EH (cell line): ENCODE measurements at places on chromosomes 5 and 9.

DNA sequence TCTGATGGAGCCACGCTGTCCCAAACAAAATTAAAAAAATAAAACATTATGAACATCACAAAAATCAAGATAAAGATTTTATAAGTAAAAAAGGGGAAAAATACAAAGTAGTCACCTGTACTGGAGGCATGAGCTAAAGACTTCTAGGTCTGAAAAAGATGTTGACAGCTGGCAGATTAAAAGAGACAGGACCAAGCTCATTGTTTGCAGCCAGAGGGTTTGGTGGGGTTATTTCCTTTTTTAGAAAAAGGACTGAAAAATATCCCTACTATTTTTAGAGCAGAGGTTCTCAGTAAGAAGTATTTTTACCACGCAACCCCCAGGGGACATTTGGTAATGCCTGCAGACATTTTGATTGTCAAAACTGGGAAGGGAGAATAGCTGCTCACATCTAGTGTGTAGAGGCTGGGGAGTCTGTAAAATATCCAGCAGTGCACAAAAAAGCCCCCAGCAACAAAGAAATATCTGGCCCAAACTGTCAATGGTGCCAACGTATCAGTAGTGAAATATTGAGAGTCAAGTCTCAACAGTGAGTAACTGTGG, 353.4 kb downstream of the TLE1 start:
- DNase-seq, result no peak

- peak; percentile 93 for DNase-seq
Observed at GRCh38 chr5:96509721-96510350, 76.8 kb upstream of the PCSK1 start.

DNA sequence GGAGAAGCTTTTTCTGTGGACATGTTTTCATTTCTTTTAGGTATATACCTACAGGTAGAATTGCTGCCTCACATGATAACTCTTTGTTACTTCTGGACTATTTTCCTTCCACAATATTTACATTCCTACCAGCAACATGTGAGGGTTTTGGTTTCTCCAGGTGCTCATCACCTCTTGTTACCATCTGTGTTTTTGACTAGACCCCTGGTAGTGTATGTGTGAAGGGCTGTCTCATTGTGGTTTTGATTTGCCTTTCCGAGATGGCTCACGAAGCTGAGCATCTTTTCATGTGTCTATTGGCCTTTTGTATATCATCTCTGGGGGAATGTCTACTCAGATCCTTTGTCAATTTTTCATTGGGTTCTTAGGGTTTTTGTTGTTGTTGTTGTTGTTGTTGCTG, 17.2 kb upstream of the RANBP17 start:
- DNase-seq, result no peak

- DNase-seq, result no peak
Observed at GRCh38 chr9:135281791-135282737, 194.6 kb downstream of the OLFM1 start.

- DNase-seq, result no peak
Observed at GRCh38 chr9:135330307-135330631, 149.3 kb upstream of the PPP1R26 start.

DNA sequence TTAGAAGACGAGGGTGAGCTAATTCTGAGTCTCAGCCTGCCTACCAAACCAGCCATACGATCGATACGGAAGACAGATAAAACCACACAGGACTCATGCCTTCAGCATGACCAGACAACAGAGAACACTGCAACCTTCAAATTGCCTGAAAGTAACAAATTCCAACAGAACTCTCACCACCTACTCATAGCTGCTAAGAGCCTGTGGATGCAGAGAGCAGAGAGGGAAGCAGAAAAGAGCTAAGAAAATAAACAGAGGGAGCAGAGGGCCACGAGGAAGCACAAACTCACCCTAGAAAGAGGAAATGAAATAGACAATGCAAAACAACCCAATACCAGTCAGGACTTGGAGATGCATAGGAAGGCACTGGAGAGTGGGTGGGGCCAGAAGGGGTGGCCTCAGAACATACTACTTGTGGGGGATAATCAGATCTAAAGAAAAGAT, 86.7 kb upstream of the TAS2R1 start:
- DNase-seq, result peak; percentile 91

- no peak for DNase-seq
Observed at GRCh38 chr9:76629205-76629990, 134.8 kb upstream of the PCA3 start.

DNA sequence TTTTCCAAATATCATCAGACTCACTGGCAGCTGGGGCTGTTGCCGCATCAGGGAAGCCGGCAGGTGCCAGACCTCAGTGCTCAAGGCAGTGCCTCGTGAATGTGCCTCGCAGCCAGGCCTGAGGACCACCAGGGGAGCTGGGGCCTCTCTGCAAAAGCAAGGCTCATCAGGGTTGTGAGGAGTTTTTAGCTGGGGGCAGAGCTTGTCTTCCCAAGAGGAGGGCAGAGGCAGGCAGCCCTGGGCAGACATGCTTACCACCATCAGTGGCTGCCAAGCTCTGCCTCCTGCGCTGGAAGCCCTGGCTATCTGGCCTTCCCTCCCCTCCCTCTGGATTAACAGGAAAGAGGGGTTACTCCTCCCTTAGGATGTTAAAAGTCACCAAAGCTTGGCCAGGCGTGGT, 8.8 kb upstream of the TBC1D9B start:
- DNase-seq, result no peak

DNA sequence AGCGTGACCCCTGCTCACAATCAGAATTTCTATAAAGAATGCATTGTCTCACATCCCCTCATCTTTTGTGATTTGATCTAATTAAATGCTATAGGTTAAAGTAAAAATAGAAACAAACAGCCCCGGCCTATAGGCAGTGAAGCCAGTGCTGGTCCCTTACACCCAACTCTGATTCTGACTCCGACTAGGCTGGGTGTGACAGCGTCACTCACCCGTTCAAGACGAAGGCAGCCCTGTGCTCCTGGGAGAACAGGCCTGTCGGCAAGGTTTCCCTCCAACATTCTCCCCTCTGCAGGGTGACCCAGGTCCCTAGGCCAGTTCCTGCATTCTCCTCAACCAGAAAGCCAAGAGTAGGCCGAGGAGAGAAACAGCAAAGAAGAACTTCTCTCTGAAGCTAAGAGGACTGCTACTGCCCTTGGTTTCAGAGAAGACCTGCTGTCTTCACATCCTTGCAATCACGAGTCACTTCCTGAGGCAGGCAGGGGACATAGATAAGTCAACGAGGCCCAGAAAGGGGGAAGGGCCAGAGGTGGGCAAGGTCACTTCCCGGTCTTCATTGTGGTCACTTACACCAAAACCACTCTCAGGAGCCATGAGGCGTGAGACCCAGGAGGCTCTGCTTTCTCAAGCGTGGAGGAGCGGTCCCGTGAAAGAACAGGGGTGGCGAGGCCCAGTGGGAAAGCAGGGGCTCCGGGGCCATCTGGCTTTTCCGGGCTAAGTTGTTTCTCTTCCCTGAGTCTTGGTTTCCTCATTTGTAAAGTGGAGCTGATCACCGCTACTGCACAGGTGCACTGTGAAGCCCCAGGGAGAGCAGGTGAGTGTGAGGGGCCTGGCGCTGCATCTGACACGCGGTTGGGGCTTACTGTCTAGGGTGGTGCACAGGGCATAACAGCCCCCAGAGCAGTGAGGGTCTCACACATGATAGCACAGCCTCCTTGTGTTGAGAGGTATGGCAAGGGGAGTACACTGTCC, 200.8 kb downstream of the CRB2 start:
- peak; percentile 48 for DNase-seq

DNA sequence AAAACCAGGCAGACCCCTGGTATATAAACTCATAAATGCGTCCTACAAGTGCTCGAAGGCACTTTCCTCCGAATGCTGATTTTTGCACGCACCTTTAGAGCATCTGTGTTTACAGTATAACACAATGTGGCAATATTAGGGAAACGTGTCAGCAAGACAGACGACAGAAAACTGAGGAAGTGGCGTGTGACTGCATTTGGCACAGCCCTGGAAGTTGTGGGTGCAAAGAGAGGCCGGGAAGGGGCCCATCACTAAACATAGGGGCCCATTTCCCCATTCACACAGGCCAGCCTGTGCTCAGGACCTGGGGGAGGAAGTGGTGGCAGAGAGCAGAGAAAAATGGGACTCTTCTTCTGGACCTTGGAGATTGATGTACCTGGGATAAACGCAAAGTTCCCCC, 48.2 kb downstream of the RASGEF1C start:
- DNase-seq, result no peak

- DNase-seq, result no peak
Observed at GRCh38 chr9:133641396-133641655, 5.2 kb downstream of the DBH start.

- peak; percentile 42 for DNase-seq
Observed at GRCh38 chr5:157539503-157540022, 36.0 kb downstream of the ADAM19 start.

DNA sequence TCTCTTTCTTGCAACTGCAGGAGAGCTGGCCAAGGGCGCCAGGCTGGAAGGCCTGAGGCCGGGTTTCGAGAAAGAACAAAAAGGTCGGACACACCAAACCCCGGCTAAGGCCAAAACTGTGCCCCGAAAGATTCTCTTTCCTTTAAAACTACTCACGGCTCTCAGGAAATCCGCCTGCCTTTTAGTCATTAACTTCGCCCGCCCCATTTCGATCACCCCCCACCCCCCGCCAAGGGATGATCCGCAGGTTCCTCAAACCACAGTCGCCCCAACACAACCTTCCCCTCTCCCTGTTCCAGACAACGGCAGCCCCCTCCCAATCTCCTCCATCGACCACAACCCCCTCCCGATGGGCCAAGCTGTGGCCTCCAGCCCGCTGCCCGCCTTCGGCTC, 536 bp downstream of the FEM1C start:
- no peak for DNase-seq

DNA sequence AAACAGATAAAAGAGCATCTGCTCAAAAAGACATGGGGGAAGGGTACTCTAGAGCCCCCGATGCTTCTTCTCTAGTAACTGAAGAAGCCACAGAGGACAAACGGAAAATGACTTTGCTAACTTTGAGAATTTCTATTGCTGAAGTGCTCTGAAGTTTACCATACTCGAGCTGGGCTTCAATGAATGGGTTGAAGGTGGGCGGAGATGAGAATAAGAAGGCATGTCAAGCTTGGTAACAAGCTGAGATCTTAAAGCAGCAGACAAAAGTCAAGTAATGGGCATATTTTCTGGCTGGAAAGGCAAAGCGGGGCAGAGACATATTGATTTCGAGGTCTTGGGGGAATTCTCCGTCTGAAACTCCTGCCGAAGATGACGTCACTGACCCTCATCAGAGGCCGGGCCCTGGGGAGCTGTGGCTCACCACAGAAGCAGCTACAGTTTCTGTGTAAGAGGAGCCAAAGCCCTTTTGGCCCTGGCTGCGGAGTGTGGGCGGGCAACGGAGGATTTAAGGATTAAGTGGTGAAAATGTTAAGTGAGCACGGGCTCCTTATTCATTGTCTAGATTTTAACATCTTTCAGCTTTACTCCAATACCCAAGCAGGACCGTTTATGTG, 115.8 kb upstream of the SLIT3 start:
- peak; percentile 50 for DNase-seq

DNA sequence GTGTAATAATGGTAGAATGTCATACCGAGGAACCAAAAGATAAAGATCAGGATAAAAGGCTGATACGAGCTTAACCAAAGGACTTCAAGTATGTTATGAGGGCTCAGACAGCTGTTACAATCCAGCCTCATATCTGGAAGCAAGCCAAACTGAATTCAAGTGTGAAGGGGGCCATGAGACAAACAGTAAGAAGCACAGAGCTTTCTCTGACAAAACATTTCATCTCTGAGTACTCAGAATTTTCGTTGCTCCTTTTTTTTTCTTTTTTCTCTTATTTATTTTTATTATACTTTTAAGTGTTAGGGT, 52.9 kb upstream of the CD180 start:
- peak; percentile 47 for DNase-seq

GRCh38 chr5:14696851-14697250, 32.3 kb downstream of the OTULIN start:
- no peak for DNase-seq

DNA sequence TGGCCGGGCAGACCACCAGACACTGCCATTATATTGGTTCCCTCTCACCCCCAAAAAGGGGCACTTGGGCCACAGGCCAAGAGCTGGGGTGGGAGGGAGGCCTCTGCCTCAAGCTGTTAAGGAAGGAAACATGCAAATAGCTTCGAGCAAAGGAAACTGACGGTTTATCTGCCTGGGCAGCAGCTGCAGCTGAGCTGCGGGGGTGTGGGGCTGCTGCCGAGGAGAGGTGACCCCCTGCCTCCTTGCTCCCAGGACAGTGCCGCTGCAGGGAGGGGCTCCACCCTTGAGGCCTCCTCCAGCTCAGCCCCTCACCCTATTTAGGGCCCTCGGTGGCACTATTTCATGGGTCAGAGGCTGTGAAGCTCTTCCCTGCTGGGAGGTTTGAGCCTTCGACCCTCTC, 789 bp downstream of the DOK3 start:
- no peak for DNase-seq

- no peak for DNase-seq
Observed at GRCh38 chr5:133817456-133817855, 151.0 kb downstream of the C5orf15 start.

- DNase-seq, result no peak
Observed at GRCh38 chr5:68288707-68289134, 73.2 kb downstream of the PIK3R1 start.

DNA sequence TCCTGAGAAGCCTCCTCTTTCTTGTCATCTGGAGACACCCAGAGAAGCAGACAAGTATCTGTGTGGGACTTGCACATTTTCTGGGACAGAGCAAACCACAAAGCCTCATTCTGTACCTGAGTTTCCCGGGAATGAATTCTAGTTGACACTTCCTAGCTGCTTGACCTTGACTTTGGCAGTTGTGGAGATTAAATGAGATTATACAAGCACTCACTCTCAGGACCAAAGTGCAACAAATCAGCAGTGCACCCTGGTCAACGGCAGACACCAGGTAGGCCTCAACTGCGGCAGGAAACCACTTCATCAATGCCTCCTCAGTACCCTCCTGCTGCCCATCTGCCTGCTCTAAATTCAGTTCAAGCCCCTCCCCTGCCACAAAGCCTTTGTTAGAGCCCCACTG, 114.7 kb upstream of the PANK3 start:
- DNase-seq, result no peak

- DNase-seq, result peak; percentile 5
Observed at GRCh38 chr5:83802686-83803085, 82.0 kb upstream of the HAPLN1 start.
